Tibial nerve (tissue), 4 donors: ENCODE measurements at places on chromosomes 11 and 22. TPM values are rescaled to one million over a fixed set of nuclear protein-coding genes. Genes with fewer than 3 reads are reported as not detected.

DNA sequence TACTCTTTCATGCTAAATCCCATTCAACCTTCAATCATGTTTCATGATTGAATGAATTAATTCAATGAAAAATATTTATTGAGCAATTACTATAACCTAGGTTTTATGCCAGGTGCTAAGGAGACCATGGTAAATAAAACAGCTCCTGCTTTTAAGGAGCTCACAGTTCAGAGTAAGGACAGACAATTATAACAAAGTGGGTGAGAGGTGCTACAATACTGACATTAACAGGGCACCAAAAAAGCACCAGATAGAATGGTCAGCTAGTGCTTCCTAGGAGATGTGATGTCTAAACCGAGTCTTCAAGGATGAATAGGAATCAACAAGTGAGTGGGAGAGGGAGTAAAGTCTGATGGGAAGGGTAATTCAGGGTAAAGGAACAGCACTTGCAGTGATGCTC lies 366.7 kb downstream of the SOX6 start:
- DNase-seq, result no peak

GRCh38 chr11:73398132-73398526 lies 21.9 kb downstream of the RELT start:
- no peak for DNase-seq

DNA sequence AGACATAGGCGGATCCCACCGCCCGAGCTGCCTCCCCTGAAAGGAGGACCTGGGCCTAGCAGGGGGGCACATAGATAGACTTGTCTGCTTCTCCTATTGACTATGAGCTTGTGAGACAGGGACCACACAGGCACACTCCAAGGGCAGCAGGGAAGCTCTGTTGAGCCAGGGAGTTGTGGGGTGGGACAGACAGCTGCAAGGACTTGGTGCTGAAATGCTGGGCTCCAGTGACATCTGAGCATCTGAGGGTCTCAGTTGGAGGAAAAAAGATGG lies 53.4 kb upstream of the ANO1 start:
- DNase-seq, result no peak

DNA sequence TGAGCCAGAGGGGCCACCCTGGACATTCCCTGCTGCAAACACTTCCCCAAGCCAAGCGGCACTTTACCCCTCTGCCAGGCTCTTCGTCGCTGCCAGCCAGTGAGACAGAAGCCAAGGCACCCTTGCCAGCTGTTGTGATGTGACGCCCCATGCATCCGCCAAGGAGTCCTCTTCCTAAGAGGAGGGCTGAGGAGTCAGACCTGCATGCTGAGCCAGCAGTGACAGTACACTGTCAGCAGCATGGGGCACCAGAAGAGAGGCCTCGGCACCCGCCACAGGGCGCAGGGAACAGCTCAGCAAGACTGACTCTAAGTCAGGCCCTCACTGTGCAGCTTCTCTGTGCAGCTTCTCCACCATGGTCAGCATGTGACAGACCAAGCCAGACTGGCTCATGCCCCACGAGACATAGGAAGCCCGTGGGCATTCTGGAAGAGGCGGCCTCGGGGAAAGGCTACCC lies 26.4 kb downstream of the VPS37C start:
- DNase-seq, result no peak

- DNase-seq, result no peak
Measured at GRCh38 chr11:124538019-124538418, 5.4 kb downstream of the OR8B12 start.

DNA sequence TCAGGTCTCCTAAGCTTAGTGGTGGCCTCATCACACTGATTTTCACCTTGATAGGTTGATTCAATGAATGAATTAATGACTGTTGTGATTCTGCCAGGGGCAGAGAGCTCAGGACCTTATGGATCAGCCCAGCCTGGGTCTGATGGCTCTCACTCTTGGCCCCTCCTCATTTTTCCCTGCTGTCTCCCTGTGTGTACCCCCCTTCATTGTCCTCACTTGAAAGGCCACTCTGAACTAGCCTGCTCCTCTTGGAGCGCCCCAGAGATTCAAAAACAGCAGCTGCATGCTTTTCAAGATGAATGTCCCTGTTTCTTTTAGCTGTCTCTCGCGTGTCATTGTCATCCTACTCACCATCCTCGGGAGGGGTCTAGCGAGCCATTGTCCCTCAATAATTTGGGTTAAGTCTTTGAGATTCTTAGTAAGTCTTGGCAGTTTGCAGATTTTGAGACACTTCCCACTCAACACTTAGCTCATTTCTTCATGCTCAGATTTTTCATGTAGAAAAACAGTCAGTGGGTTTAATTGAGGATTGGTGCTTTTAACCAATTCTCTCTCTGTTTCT lies 42.5 kb upstream of the MICAL2 start:
- no peak for DNase-seq

DNA sequence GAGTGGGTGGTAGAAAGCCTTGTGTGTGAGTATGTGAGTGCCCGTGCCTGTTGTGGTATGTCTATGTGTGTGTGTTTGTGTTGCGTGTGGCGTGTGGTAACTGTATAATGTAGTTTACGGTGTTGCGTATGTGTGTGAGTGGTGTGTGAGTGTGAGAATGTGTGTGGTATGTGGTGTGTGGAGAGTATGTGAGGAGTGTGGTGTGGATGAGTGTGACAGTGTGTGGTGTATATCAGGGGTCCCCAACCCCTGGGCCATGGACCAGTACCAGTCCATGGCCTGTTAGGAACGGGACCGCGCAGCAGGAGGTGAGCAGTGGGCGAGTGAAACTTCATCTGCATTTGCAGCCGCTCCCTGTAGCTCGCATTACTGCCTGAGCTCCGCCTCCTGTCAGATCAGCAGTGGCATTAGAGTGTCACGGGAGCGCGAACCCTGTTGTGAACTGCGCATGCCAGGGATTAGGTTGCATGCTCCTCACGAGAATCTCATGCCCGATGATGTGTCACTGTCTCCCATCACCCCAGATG lies 5.7 kb downstream of the UPK3A start:
- no peak for DNase-seq

- no peak for DNase-seq
Measured at GRCh38 chr11:88655196-88655595, 317.7 kb upstream of the CTSC start.

- DNase-seq, result no peak
Measured at GRCh38 chr22:30232716-30233218, 13.8 kb downstream of the LIF start.

- DNase-seq, result no peak
Measured at GRCh38 chr11:133595998-133596590, 63.8 kb upstream of the OPCML start.

DNA sequence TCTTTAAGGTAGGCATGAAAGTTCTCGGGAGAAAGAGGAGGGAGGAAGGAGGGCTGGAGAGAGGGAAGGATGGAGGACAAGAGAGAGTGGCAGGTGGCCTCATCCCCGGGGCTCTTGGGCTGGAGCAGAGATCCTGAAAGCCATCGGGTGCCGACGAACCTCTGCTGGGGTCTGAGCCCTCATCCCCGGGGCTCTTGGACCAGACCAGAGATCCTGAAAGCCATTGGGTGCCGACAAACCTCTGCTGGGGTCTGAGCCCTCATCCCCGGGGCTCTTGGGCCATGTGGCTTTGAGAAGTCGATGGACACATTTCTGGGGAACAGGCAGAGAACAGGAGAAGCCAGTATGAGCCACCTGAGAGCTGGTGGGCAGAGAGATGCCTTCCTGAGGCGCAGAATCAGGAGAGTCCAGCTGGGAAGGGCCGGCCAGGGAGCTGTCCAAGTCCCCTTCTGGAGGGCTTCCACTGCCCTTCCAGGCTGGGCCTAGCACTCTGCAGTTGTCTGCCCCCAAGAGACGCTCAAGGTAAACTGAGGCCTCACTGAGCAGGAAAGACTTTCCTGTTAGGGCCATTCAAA lies 1398.1 kb downstream of the BRD1 start:
- no peak for DNase-seq

- DNase-seq, result no peak
Measured at GRCh38 chr11:41947392-41947791, 487.9 kb upstream of the LRRC4C start.

DNA sequence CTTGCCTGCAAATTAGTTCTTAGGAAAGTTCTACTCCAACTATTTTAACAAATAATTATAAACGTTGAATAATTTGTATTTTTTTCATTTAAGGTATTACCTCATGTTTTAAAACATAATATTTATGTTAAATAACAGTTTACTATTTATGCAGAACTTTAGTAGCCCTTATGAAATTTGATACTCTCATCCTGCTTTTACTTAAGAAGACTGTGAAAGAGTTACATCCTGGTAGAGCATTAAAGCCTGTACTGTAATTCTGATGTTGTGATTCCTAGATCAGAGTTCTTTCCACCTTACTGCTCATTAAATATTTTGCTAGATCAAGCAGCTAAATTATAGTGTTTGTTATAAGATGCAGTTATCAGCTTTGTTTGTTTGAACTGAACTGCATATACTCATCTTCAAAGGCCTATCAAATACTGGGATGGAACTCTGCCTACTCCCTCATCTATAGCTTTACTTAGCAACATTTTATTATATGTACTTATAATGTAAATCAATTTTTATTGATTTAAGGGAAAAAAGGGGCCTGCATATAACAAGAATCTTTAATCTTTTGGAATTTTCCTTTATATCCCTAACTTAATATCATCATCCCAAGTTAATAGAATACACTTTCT lies 304.2 kb downstream of the DYNC2H1 start:
- DNase-seq, result no peak

DNA sequence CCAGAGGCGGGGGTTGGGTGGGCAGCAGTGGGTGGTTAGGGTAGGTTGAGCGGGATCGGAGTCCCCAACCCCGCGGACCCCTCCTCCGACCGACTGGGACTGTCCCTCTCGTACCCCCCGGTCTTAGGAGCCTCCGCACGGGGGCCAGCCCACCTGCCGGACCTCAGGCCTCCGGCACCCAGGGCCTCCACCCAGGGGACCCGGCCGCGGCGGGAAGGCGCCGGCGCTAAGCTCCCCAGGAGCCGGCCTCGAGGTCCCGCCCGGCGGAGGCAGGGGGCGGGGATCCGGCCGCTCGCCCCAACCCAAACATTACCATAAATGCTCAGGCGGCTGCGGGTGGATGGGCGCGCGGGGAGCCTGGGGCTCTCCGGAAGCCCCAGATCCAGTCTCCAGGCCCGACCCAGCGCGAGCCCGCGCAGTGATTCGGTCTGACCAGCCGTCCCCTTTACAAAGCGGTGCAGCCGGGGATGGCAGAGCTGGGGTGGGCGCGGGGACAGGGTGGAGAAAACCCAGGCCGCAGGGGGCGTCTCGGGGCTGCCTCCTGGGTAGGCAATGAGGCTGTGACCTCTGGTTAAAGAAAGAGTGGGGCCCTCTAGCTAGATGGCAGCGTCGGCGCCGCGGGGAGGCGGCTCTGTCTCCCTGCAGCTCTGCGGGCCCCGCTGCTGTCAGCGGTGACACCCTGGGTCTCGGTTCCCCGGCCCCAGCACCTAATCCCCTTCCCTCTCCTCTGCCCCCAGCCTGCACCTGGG lies 4.0 kb upstream of the MCAM start:
- DNase-seq, result no peak

GRCh38 chr22:32325416-32325801 lies 32.3 kb upstream of the RFPL3 start:
- DNase-seq, result no peak

DNA sequence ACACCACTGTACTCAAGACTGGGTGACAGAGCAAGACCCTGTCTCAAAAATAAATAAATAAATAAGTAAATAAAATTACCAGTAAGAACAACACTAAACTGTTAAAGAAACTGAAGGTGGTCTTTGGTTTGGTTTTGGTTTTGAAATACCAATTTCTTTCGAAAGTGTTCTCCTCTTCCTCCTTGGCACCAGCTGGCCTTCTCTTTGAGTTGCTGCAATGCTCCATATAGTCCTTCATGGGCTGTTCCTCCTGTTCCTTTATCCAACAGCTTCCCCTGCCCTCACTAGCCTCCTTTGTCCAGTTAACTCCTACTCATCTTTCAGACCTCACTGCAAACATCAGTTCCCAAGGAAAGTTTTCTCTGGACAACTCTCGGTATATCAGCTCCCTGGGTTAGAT lies 5.0 kb upstream of the UVRAG start:
- no peak for DNase-seq

DNA sequence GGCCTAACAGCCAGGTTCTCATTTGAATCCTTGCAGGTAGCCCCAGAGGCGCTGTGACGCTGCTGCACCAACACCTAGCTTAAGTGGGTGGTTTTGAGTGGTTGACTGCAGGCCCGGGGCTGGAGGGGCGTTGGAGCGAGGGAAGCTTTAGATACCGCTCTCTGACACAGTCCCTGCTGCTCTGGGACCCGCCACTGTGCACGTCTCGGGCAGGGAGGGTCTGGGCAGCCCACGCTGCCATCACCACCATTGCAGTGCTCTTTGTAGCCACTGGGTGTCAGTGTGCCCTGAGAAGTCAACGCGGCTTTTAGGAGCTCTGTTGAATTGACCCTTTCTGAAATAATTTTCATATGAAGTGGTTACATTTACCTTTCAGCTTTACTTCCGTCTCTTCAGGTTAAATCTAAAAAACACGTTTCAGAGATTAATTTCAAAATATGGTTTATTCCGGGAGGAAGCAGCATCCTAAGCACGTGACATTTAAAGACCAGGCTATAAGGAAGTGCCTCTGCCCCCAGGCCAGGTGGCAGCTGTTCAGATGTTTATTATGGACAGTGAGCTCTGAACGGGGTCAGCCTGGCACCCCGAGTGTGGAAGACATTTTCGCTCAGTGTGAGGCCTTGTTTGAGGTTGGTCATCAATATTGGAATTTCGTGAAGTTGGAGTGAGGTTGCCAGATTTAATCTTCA lies 30.9 kb upstream of the PARVB start:
- DNase-seq, result peak; percentile 60

- peak; percentile 38 for DNase-seq
Measured at GRCh38 chr22:37197451-37198257, 9.6 kb upstream of the C1QTNF6 start.

Gene DEFB131B
- total RNA-seq, result not detected

Gene IGLL1
- total RNA-seq, result not detected

Gene GP1BB
- total RNA-seq, result 4.9 TPM

Gene IGSF22
- 0.90 TPM for total RNA-seq

Gene TST
- 64.5 TPM for total RNA-seq

Gene DEUP1
- total RNA-seq, result not detected

Gene TNNI2
- total RNA-seq, result not detected

Gene ARHGEF17
- 135 TPM for total RNA-seq

Gene ANKRD42
- total RNA-seq, result 13.2 TPM

Gene OR52E1
- not detected for total RNA-seq

Gene DLG2
- total RNA-seq, result 6.5 TPM

Gene FOLH1
- total RNA-seq, result 7.2 TPM

Gene CRYAB
- total RNA-seq, result 587 TPM

Gene SCARF2
- total RNA-seq, result 28.4 TPM

Gene SDHD
- 69.5 TPM for total RNA-seq

Gene SHANK3
- 10.3 TPM for total RNA-seq
